ENCODE measurements at places on chromosomes 2 and 18.

- no peak for DNase-seq
Measured at GRCh38 chr2:201360256-201360655, 3.1 kb upstream of the FLACC1 start.

GRCh38 chr18:44961288-44961995, 280.8 kb downstream of the SETBP1 start:
- DNase-seq: no peak

DNA sequence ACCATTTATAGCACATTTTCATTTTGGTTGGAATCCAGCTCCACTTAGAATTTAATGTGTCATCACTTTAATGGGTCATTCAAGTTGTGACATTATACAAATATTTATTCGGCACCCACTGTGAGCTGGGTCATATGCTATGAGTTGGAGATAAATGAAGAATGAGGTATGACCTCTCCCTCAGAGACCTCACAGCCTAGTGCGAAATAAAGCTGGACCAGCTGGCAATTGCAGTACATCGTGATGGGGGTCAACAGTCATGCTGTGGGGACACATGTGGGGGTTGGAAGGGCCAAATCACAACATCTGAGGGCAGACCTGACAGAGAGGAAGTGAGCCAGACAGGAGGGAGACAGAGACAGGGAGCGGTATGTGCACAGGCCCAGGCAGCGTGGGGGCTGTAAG, 175.4 kb downstream of the MAIP1 start:
- no peak for DNase-seq

DNA sequence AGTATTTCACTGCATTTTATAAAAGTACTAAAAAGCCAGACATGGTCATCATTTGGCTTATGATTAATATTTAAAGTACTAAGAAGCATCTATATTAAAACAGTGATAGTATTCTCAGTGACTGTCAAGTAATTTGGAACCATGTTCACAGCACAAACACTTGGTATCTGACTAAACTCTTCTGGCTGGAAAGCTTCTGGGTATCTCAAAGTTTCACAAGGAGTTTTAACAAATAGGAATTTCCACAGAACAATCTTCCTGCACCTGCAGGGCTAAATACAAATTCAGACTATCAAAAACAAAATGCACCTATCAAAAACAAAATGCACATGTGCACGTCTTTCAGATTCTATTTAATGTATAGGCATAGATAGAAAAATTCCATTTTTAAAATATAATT, 158.8 kb downstream of the L3MBTL4 start:
- DNase-seq: no peak

- DNase-seq: no peak
Measured at GRCh38 chr2:5235701-5236100, 456.5 kb upstream of the SOX11 start.

- DNase-seq: no peak
Measured at GRCh38 chr2:160165081-160165480, 35.0 kb downstream of the ITGB6 start.

DNA sequence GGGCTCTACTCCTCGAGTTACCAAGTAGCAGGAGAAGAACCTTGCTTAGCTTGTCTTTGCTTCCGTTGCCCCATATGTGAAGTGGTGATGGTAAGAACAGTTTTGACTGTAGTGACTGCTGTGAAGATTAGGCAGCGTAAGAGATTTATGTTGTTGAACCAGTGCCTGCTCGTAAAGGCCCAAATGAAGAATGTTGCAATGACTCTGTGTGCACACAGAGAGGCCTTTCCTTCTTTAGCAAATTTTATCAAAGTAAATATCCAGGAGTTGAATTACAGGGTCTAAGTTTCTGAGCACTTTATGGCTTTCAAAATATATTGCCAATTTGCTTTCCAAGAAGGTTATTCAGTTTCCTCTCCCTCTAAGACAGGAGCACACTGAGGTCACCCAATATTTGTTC, 14.5 kb downstream of the NTSR2 start:
- no peak for DNase-seq

DNA sequence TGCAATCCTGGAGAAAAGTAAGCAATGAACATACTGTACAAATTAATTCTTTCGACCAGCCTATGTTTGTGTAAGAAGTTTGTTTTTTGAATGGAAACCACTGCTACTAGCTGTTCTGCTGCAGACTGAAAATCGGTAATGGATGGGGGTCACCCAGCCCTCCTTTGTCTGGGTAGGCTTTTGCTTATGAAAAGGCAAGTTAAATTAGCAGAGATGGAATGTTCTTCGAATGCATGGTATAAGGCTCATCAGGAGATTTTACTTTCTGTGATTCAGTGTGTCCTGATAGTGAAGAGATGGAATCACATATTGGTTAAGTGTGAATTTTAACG, 53.8 kb downstream of the EEF1B2 start:
- DNase-seq: no peak

- DNase-seq: no peak
Measured at GRCh38 chr2:199932312-199932855, 21.3 kb downstream of the C2orf69 start.

GRCh38 chr18:63054901-63055584, 264.5 kb downstream of the BCL2 start:
- no peak for DNase-seq

GRCh38 chr18:9421901-9422327, 53.4 kb upstream of the RALBP1 start:
- no peak for DNase-seq

DNA sequence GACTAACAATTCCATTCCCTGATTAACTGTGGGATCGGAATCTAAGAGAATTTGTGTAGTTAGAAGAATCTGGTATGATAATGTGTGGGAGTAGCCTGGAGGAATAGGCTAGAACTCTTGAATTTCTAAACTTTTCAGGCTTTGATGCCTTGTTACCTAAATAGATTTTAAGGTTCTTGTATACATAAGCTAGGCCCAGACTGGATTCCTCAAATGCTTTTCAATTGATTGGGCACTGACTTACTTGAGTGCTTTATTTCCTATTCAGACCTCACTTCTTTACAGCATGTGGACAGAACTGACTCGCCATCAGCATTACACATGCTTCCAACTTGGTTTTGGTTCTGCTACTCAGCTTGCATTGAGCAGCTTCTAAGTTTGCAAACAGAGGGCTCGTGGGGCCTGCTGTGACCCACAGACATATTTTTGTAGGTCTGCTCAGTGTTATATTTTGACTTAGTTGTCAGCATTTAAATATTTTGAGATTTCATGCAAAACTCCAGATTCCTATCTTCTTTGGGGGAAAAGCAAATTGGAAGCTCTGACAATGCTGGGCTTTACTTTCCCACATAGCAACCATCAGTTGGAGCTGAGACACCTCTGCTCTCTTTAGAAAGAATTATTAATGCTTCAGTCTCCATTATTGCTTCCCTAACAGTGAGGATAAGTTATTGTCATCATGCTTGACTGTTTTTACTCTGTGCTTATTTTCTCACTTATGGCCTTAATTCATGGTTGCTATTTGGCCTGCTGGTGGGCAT, 5.7 kb downstream of the PARD3B start:
- no peak for DNase-seq

GRCh38 chr2:218003281-218003944, 618 bp upstream of the TNS1 start:
- no peak for DNase-seq

DNA sequence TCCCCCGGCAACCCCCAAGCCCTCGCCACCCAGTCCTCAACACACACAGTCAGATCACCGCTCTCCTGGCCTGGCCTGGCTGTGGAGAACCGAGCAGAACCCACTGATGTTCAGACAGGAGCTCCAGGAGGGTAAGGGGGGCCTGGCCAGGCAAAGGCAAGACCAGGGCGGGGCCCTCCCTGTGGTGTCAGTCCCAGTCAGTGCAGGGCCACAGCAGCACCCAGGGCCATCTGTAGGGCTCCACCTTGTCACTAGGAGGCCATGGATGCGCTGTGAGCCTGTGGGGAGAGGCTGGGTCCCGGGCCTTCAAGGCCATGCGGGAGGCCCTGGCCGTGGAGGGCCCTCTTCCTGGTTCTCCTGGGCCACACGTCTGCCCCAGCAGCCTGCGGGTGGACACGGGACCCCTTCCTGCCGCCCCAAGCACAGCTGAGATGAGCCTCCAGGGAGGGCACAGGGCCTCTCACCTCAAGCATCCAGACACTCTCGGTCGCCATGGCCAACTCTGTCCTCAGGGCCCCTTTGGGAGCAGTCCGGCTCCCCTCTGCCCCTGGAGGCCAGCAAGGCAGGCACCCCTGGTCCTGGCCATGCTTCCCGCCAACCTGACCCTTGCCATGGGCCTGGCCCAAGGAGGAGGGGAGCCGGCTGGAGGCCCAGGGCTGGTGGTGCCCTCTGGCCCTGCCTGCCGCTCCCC, 2.0 kb downstream of the ANO7 start:
- no peak for DNase-seq

- no peak for DNase-seq
Measured at GRCh38 chr18:75261430-75262223, 51.0 kb downstream of the TSHZ1 start.
